ENCODE measurements at places on chromosomes 1 and 21.

- no peak overlapping the region for H3K4me3 ChIP-seq
- DNase-seq = no peak
- no peaks in the 10 kb centered on the region for H3K36me3 ChIP-seq
- H3K27me3 ChIP-seq = no peaks in the 10 kb centered on the region
Measured at GRCh38 chr1:156385534-156386031, 16.6 kb downstream of the RHBG start.

GRCh38 chr1:168470901-168471431 lies 72.8 kb downstream of the XCL2 start:
- no peak for DNase-seq
- no peaks in the 10 kb centered on the region for H3K27me3 ChIP-seq
- peaks cover 3% of the 10 kb centered on the region for H3K4me1 ChIP-seq
- no peak overlapping the region for H3K4me3 ChIP-seq
- H3K27ac ChIP-seq = no peak overlapping the region

DNA sequence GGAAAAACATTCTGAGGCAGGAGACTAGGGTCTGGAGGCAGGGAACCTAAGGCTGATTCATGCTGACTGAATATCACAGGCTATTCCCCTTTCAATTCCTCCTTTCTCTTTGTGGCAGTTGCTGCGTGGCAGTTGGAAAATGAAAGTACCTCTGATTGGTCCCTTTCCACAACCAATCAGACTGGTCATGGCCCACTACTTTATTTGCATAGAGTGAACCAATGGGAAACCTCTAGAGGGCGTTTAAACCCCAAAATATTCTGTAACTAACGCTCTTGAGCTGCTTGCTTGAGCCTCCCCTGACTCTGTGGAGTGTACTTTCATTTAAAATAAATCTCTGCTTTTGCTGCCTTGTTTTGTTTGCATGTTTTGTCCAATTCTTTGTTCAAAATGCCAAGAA lies 27.7 kb upstream of the VN1R5 start:
- no peaks in the 10 kb centered on the region for H3K27me3 ChIP-seq
- H3K4me3 ChIP-seq = no peak overlapping the region
- no peaks in the 10 kb centered on the region for H3K36me3 ChIP-seq
- H3K4me1 ChIP-seq = no peaks in the 10 kb centered on the region
- H3K27ac ChIP-seq = no peak overlapping the region

- H3K4me1 ChIP-seq = no peaks in the 10 kb centered on the region
- H3K36me3 ChIP-seq = no peaks in the 10 kb centered on the region
- no peak for DNase-seq
- H3K4me3 ChIP-seq = no peak overlapping the region
- H3K27ac ChIP-seq = no peak overlapping the region
- no peaks in the 10 kb centered on the region for H3K27me3 ChIP-seq
Measured at GRCh38 chr1:57623039-57623790, 199.4 kb upstream of the DAB1 start.

DNA sequence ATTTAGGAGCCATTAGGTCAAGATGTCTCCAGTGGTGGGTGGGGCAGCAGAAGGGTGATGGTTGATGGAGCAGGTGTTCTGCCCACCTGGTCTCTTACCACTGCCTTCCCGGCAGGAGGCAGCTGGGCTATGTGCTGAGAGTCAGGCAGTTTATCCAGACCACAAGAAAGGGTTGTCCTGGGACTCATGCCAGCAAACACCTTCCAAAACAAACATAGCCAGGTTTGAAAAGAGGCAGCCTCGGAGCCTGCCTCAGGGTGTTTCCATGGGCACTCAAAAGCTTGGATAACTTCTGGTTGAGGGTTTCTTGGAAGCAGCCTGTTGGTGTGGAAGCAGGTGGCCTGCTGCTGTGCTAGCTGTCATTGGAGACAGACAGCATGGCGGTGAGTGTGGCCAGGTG lies 187.2 kb downstream of the PCP4 start:
- peaks cover 10% of the 10 kb centered on the region for H3K4me1 ChIP-seq
- no peaks in the 10 kb centered on the region for H3K27me3 ChIP-seq
- H3K36me3 ChIP-seq = no peaks in the 10 kb centered on the region
- H3K27ac ChIP-seq = peak overlapping the region; percentile 90
- H3K4me3 ChIP-seq = no peak overlapping the region
- DNase-seq = peak; percentile 59

GRCh38 chr1:209552406-209553264 lies 30.9 kb upstream of the CAMK1G start:
- no peaks in the 10 kb centered on the region for H3K36me3 ChIP-seq
- no peaks in the 10 kb centered on the region for H3K4me1 ChIP-seq
- DNase-seq = no peak
- no peak overlapping the region for H3K27ac ChIP-seq
